ENCODE measurements at places on chromosomes 4 and X.

DNA sequence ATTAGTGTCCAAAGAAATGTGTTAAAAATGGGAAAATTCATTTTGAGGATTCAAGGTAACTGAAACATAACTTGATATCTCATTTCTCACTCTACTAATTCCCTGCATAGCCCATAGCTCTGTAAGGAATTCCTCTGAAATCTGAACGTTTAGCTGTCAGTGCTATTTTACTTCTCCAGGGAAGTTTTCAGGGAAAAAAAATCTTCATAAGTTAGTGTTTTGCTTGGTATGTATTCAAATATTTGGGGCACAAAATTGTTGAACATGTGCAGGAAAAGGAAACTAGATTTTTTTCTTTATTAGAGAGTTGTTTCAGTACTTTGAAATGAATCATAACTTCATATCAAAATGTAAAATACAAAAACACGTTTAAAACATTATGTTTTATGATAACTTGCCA lies 891.4 kb downstream of the CENPC start:
- peak; percentile 13 for DNase-seq

- peak; percentile 66 for DNase-seq
Observed at GRCh38 chr4:108570993-108571569, 49.3 kb upstream of the RPL34 start.

DNA sequence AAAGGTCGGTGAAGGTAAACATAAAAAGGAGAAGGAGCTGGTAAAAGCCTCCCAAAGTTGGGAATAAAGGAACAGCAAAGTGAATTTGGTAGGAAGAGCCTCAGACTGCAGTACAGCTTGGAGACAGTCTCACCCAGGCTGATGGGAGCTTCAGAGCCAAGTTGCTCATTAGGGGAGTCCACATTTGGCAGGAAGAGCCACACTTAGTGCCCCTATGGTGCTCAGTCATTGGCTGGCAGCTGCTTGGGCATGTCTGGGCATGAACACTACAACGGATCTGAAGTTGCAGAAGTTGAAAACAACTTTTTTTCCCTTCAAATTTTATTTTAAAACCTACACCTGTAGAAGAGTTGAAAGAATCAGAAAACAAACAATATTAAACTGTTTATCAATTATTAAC lies 2497.3 kb downstream of the ARAP2 start:
- no peak for DNase-seq

- no peak for DNase-seq
Observed at GRCh38 chrX:9293051-9293496, 171.8 kb upstream of the TBL1X start.

GRCh38 chrX:46039526-46039925 lies 505.7 kb downstream of the ZNF674 start:
- DNase-seq = no peak

DNA sequence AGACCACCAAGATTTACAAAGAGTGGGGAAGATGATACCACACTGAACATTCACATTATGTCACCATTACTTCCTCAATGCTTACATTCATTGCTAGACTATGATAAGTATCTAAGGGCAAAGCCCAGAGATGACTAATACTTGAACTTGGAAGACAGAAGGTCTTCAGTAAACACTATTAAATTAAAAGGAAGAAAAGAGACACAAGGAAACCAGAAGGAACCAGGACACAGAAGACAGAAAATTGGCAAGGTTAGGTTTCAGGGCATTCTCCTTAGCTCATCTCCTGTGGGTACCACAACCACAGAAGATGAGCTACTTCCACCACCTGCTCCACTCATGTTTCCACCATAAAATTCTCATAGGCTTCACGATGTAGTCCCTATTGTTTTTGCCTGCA lies 64.9 kb downstream of the NLGN4X start:
- no peak for DNase-seq

GRCh38 chr4:78568640-78569305 lies 17.2 kb downstream of the ANXA3 start:
- no peak for DNase-seq

DNA sequence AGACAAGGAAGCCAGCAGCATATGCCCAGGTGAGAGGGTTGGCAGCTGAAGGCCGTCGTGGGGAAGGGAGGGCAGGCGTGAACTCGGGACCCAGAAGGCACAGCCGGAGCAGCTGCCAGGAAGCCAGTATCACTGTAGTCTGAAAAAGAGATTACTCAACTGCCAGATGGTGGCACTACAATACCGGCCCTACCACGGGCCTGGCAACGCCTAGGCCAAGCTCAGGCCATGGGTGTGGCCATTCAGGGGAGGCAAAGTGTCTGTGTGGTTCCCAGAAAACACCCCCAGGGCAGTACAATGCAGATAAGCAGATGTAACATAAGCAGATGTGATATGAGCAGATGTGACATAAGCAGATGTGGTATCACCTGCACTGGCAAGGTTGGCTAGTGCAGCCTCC lies 236.0 kb downstream of the AFAP1 start:
- DNase-seq = no peak

DNA sequence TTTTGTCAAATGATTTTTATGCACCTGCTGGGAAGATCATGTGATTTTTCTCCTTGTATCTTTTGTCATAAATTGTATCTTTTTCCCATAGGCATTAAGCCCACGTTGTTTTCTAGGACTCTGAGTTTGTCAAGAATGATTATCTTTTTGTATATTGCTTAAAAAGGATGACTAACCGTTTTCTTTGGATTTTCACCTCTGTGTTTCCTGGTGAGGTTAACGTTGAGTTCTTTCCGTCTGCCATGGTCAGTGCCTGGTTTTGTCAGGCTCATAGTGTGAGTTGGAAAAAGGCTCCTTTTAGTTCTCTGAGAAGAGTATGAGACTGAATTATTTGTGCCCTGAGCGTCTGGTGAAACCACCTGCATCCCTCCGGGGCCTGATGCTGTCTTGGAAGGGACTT lies 21.9 kb downstream of the PCGF3 start:
- DNase-seq = no peak

DNA sequence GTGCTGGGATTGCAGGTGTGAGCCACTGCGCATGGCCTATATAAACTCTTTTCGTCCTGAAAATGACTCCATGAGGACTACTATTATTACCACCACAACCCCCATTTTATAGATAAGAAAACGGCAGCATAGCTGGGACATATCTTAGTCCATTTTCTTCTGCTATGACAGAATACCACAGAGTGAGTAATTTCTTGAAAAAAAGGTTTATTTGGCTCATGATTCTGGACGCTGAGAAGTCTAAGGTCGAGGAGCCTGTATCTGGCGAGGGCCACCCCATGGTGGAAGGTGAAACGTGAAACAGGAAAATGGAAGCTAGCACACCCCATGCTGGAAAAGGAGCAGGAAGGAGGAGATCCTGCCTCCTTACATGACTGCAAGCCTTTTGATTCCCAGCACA lies 68.9 kb downstream of the SMIM20 start:
- no peak for DNase-seq

- no peak for DNase-seq
Observed at GRCh38 chrX:120318411-120318810, 7.2 kb upstream of the TMEM255A start.

- DNase-seq = peak; percentile 85
Observed at GRCh38 chrX:150084496-150085229, 146.4 kb upstream of the EOLA2 start.

GRCh38 chr4:42608551-42608950 lies 48.4 kb downstream of the ATP8A1 start:
- DNase-seq = no peak

- DNase-seq = no peak
Observed at GRCh38 chrX:39156051-39156450, 354.8 kb downstream of the MID1IP1 start.

DNA sequence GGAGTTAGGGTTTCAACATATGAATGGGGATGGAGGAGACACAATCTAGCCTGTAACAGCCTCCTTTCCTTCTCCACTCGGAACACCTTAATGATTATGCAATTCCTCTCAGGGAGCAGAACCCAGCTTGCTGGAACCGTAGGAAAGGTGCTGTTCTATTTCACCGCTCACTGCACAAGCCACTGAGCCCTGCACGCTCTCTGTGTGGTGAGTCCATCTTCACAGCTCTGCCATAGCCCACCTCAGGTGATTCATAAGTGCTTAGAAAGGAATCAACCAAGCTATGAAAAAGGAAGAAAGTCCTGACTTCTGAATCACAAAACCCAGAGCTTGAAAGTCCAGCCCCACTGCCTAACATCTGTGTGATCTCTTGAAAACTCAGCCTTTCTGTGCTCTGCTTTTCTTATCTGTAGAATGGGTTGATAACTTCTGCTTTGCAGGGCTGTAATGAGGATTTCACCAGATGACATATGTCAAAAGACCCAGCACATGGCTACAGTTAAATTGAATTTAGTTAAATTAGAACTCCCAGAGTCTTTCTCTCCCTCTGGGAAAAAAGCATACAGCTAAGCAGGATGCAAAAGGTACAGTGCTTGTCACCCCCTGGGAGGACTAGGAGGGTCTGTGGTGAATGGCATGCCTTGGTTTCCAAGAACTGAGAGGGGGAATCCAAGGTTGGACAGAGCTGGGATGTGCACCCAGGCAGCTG lies 91.6 kb downstream of the WFS1 start:
- DNase-seq = no peak

GRCh38 chr4:39715788-39716187 lies 17.9 kb downstream of the UBE2K start:
- no peak for DNase-seq

GRCh38 chrX:51456814-51457213 lies 39.6 kb downstream of the NUDT11 start:
- DNase-seq = peak; percentile 0

GRCh38 chr4:165454426-165454825 lies 75.6 kb downstream of the CPE start:
- no peak for DNase-seq

DNA sequence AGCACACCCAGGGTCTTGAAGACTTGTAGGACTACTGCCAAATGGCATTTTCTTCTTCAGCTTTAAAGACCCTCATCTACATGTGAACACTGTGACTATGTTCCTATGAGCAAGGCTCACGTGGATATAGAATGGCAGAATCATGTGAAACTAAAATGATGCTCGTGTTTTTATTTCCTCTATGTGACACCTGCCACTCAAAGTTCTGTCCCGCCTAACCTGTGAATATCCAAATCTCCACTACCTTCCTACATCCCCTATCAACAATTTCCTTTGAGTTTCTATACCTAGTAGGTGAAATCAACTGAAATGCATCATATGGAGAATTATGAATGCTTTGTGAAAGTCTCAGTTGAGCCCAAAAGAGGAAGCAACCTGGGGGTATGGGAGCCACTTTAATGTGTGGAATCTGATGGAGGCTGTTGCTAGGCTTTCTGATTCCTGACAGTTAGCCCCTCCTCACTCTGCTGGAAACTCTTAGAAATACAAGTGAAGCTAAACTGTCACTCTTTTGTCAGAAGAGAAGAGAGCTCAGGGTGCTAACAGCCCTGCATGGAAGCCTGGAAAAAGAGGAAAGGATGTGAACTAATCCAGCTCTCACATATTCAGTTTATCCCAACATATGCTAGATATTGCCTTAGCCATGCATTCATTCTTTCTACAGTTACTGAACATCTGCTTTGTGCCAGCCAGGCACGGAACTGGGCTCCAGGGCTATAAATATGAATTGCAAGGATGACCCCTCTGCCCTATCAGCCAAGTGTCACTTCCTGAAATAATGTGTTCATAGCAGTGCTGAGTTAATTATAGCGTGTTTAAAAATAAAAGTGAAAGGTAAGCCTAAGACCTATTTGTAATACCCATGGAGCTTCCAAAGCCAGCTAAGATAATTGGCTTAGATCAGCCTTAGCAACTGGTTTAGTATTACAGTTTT lies 11.0 kb downstream of the LHFPL1 start:
- DNase-seq = no peak

DNA sequence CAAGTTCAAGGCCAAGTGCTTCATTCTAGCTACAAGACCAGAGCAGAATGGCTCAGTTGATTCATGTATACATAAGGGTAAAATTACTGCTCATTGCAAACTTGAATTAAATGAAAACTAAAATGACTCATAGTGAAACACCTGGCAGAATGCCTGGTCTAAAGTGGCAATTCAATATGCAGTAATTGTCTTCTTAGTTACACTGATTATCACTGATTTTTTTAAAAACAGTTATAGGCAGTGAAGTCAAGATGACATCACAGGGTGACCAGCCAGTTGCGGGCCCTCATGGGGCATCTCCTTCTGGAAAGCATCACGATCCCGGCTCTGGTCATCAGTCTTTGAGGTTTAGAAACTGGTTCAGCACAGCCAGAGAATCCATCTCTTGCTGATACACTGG lies 154.2 kb downstream of the RAB28 start:
- DNase-seq = peak; percentile 51

DNA sequence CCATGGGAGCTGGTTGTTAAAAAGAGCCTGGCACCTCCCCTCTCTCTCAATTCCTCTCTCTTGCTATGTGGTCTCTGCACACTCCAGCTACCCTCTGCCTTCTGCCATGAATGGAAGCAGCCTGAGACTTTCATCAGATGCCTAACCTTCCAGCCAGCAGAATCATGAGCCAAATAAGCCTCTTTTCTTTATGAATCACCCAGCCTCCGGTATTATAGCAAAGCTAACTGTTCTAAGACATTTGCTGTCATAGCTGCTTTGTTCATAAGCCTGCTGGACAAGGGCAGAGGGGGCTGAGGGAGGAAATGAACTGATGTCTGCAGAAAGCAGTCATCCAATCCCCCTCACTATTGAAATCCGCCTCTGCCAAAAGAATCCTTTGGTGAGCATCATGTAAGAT lies 196.7 kb downstream of the ZNF330 start:
- DNase-seq = peak; percentile 54

- no peak for DNase-seq
Observed at GRCh38 chr4:53858744-53859143, 205.7 kb downstream of the CHIC2 start.

DNA sequence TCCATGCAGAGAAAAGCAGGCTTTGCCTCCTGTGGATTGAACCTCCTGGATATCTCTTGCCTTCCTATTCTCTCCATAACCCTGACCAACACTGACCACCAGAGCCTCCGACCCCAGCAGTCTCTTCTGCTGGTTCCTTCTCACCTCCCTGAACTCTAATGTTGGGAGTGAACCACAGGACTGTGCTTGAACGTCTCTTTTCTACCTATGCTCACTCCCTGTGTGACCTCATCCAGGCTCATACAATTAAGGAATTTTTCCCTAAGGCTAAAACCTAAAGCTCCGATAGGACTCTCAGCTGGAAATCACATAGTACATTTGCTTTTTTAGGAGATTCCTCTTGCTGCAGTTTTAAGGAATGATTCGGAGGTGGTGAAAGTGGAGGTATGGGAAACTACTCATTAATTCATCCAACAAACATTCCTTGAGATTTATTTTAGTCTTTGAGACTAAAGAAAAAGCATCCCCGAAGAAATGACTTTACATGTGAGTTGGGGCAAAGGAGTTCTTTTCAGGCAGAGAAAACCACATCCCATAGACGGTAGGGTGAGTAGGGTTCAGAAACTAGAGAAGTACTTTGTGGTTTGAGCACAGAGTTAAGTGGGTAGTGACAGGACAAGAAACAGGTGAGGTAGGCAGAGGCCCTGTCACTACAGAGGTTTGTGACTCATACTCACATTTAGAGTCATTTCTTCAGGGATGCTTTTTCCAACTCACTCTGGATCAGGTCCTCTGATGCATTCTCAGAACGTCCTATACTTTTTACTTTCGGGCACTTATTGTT lies 30.8 kb downstream of the NDNF start:
- DNase-seq = no peak

All from EL (cell line).